ENCODE measurements at places on chromosomes 7 and 10. TPM values are rescaled to one million over a fixed set of nuclear protein-coding genes. Genes with fewer than 3 reads are reported as not detected.

Gene PRKG1
- 21.3 TPM for polyA plus RNA-seq

DNA sequence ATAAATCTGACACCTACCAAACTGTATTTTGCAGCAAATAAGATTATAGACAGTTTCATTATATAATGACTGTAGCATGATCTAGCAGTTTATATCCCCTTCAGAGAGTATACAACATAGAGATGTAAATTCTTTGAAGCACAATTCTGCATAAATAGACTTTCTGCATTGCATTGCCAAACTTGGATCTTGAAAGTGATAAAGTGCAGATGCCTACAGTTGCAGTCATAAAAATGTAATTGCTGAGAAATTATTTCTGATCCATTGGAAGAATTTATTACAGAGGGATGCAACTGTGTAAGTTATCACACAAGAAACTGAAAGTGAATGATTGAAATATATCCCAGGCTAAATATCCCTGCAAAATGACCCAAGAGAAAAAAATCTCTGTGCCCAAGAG, 65.1 kb downstream of the CTNNA3 start:
- DNase-seq, result no peak

Gene CPA4
- 0.81 TPM for polyA plus RNA-seq

Gene ATP6V0E2
- polyA plus RNA-seq, result 16.0 TPM

Gene ANXA8
- polyA plus RNA-seq, result 4.4 TPM

Gene CYP26C1
- 0.16 TPM for polyA plus RNA-seq

GRCh38 chr10:31578951-31579350, 259.9 kb downstream of the ZEB1 start:
- DNase-seq, result no peak

Measured in right lung (tissue), 10 donors.